ENCODE measurements at places on chromosomes 2 and 18.

- no peak for DNase-seq
Observed at GRCh38 chr2:53484531-53484930, 283.1 kb upstream of the CHAC2 start.

DNA sequence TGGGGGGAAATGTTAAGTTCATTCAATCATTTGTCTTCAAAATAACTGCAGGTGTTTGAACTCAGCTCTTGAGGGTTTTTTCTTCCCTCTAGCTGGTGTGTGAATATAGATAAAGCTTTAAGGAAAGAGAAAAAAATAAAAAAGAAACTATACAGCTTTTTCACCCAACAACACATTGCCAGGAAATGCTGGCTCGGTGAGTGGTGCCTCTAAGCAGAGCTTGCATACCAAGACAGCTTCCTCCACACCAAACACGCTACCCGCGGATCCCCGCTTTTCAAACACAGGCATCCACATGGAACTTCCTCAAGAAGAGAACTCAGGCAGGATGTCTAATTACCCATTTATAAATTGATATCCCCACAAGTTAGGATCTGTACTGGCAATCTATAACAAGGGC lies 69.8 kb upstream of the TANK start:
- no peak for DNase-seq

- peak; percentile 25 for DNase-seq
Observed at GRCh38 chr2:216287251-216287650, 85.0 kb downstream of the MARCHF4 start.

DNA sequence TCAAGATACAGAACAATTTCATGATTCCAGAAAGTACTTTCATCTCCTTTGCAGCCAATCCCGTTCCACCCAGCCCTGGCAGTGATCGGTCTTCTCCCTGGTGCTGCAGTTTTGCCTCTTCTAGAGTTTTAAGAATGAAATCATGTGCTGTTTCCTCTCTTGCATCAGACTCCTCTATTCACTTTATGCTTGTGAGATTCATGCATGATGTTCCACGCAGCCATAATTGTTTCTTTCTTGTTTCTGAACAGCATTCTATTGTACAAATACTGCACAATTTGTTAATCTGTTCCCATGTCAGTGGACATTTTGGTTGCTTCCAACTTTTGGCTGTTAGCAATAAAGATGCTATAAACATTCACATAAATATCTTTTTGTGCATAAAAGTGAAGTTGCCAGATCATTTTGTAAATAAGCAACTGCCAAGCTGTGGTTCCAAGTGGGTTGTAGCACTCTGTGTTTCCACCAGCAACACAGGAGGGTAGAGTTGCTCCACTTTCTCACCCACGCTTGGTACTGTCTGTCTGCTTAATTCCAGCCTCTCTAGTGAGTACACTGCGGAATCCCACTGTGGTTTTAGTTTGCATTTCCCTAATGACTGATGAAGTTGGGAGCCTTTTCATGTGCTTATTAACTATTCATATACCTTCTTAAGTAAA lies 104.5 kb downstream of the TWIST2 start:
- DNase-seq: no peak

- no peak for DNase-seq
Observed at GRCh38 chr2:181988154-181988924, 2.7 kb downstream of the PPP1R1C start.

- no peak for DNase-seq
Observed at GRCh38 chr2:88669482-88670214, 21.8 kb upstream of the RPIA start.
